ENCODE measurements at places on chromosomes 3 and 15.

- DNase-seq = no peak
These were observed 13.2 kb downstream of the SPSB4 start for GRCh38 chr3:141064255-141064926.

- no peak for DNase-seq
These were observed 2.0 kb upstream of the CEMIP start for GRCh38 chr15:80777137-80777536.

DNA sequence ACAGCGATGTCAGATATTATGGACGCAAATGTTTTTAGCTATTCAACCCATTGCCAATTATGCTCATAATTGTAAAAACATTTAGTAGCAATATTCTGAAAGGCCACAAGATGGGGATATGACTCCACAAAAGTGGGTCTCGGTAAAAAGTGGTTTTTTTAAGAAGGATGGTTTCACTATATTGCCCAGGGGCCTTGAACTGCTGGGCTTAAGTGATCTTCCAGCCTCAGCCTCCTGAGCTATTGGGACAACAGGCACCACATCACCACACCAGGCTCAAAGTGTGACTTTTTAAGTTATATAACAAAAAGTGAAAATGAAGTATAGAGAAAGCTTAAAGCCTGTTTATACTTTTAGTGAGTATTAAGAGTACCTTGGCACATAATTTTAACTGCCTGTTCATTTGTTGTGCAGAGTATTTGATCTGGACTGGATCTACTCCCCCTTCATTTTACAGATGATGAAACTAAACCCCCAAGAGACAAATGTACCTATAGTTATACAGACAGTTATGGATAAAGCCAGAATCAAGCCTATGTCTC, 9.4 kb downstream of the NAA50 start:
- no peak for DNase-seq

DNA sequence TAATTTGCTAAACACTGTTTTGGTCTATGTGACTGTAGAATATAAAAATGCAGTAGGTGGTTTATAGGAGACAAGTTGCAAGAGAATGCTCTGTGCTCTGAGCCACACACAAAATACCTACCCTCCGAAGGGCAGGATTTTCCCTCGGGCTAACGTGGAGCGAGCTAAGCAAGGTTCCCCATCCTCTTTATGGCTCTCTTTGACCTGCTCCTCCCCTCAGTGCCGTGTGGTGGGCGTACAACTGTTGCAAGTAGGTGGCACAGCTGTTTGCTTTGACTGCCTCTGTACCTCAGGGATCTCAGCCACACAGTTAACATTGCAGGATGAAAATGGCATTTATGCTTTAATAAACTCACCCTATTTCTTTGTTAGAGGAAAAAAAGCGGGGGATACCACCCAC, 339.1 kb downstream of the SATB1 start:
- no peak for DNase-seq

- DNase-seq = no peak
These were observed 18.8 kb upstream of the TEX9 start for GRCh38 chr15:56346414-56346813.

GRCh38 chr3:183253528-183254486, 754 bp downstream of the B3GNT5 start:
- DNase-seq = no peak

DNA sequence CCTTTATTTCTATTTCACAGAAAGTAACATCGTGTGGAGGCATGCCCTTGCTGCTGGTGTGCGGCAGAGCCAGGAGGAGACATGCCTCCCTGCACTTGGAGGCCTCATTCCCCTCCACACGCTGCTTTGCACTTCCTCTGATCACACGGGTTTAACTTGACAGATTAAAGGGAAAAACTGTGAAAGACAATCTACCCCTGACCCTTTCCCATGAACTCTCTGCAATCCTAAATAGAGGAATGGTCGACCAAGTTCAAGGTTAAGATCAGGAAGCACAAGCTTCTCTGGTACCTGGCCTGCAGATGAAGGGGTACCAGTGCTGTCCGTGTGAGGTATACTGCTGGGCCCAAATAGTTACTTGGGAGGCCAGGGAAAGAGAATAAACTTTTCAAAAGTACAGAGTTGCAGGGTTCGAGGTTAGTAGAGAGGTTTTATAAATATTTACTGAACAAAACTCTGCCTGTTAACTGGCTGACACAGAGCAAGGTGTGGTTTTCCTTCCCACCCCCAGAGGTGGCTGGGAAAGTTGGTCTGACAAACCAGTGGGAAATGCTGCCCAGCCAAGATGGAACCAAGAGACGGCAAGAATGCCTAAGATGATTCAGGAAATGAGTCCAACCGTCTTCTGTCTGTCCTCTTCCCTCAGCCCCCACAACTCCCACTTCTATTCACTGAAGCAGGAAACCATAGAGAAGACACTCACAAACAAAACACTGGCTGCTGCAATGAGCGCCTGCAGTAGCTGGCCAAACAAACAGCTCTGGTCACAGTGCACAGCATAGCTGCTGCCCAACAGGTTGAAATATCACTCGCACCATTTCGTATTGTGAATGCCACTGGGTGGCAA, 79.6 kb downstream of the IGF2BP2 start:
- no peak for DNase-seq

DNA sequence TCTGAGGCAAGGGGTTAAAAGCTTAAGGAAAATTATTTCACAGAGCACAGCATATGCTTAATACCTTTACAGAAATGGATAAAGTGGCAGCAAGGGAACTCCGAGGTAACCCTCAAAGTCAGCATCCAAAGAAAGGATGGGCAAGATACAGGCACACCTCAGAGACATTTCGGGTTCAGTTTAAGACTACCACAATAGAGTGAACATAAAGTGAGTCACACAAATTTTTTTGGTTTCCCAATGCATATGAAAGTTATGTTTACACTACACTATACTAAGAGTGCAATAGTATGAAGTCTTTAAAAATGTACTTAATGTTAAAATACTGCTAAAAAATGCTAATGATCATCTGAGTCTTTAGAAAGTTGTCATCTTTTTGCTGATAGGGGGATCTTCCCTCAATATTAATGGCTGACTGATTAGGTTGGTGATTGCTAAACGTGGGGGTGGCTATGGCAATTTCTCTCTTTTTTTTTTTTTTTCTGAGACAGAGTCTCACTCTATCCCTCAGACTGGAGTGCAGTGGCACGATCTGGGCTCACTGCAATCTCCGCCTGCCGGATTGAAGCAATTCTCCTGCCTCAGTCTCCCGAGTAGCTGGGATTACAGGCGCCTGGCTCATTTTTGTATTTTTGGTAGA, 10.0 kb downstream of the UBR1 start:
- DNase-seq = no peak

- DNase-seq = no peak
These were observed 33.3 kb downstream of the GABPB1 start for GRCh38 chr15:50321680-50322210.

DNA sequence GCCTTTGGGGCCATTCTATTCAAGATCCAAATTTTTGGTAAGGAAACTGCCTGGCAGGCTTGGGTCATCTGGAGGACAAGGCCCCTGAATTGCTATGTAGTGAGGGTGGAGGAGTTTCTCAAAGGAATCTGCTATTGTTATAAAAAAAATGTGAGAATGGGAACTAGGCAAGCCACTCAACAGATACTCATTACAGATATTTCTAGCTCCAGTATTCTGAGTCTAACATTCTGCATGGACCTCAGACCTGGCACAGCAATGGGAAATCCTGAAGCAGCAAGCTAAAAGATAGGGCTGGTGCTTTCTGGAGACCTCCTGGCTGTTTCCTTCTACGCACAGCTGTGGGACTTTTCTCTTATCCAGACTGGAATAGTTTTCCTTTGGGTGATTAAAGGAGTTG, 430.7 kb upstream of the RBMS3 start:
- no peak for DNase-seq

Measured in stimulated activated CD8-positive, alpha-beta memory T cell treated with anti-CD3 and anti-CD28 coated beads, Interleukin-4, amount 100 ng/mL, for 24 hours (primary cell).